ENCODE measurements at places on chromosomes 11 and 22.
A peak's percentile ranks its signal among the peaks of the same experiment; 100 is the strongest.

GRCh38 chr11:123973816-123974215 is 3.8 kb downstream of the OR10S1 start:
- peak; percentile 85 for DNase-seq

DNA sequence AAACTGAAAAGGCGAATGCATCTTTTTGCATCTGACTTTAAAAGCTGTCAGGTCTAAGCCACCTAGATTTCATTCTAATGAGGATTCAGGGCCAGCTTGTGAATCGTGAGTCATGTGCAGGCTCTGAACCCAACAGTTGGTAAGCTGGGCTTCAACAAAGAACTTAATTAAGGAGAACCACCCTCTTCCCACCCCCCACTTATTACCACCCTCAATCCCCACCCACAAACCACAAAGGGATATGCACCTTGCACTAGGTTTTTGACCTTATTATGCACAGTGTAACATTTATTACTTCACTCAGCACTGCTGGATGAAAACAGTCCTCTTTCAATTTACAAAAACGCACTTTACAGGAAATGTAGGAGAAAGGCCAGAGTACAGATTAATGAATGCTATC is 94.1 kb upstream of the LIN7C start:
- DNase-seq = no peak

DNA sequence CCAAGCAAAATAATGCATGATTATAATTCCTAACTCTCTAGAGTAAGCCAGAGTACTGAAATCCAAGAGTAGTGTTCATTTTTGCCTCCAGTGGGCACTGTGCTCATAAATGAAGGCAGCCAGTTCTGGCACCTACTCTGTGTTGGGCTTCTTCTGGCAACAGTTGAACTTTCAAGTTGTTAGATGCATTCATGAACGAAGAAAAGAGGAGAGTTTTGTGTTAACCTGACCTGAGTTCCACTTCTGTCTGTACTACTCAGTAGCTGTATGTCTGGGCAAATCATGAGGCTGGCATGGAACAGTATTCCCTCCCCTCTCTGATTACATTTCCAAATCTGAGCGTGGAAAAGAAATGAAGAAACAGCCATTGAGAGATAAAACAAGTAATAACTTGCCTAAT is 20.3 kb upstream of the TENM4 start:
- DNase-seq = no peak

DNA sequence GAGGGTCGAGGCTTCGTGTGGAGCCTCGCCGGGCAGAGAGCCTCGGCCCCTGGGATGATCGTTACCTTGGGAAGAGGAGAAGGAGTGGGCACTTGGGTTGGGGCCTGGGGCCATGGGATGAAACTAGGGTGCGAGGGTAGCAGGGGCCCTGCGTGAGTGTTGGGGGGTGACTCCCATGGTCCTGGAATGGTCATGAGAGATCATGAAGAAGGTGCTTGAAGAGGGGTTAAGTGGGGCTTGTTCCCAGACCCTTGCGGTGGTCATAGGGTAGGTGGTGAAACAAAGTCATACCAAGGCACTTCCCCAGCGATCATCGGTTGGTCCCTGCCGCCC is 284 bp downstream of the CCS start:
- no peak for DNase-seq

DNA sequence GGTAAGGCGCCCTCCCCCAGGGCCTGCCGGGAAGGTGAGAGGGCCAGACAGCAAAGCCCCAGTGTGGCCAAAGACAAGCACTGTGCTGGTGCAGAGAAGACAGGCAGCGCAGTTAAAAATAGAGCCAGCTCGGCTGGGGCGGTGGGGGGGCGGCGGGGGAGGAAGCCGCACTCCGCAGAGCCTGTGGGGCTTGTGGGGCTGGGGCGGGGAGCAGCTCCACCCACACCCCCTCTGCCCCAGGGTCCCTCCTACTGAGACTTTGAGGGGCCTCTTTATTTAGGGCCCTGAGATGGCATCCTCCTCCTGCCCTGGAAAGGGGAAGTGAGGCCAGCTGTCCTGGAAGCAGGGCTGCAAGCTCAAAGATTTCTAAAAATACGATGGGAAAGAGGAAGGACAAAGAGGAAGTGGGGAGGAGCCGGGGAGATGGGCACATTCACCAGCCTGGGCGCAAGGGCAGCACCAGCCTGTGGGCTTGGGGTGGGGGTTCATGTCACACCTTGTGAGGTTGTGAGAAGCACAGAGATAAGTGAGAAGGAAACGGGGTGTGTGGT is 2.6 kb downstream of the CYTH4 start:
- no peak for DNase-seq

GRCh38 chr11:86182976-86183584 is 61.5 kb upstream of the EED start:
- no peak for DNase-seq

GRCh38 chr11:114049050-114049449 is 10.5 kb upstream of the ZBTB16 start:
- DNase-seq = no peak

- peak; percentile 78 for DNase-seq
Measured at GRCh38 chr11:47189100-47189834, 3.0 kb upstream of the PACSIN3 start.

- DNase-seq = peak; percentile 36
Measured at GRCh38 chr11:70297341-70297740, 26.9 kb downstream of the PPFIA1 start.

DNA sequence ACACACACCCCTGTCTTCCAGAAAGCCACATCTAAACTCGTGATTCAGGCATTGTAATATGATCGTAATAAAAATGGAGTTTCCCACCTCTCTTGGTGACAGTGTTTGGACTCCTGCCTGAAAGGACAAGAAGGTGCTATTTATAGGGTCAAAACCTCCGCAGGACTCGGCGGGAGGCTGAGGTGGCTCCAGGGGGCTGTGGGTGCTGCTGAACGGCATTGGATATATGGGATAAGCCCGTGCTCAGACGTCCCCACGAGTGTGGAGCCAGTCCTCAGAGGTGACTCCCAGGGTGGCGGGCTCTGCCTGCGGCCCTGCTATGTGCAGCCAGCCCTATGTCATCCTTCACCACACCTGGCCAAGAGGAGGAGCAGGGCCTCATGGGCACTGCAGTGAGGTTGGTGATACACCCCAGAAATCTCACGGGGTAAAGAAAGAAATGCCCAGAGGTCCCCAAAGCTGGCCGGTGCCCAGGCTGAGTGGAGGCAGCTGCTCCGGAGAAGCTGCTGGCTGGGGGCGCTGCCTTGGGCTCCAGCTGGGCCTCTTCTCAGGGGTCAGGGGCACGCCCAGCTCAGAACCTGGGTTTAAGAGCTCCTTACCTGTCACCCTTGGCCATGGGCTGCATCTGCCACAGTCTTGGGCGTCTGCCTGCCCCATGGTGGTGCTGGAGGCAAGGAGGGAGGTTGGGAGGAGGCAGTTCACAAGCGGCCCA is 5.1 kb upstream of the OSBPL5 start:
- no peak for DNase-seq

- DNase-seq = peak; percentile 26
Measured at GRCh38 chr11:126607374-126607773, 251.9 kb downstream of the ST3GAL4 start.

- no peak for DNase-seq
Measured at GRCh38 chr11:64619196-64619595, 28.2 kb downstream of the SLC22A12 start.

GRCh38 chr22:25572708-25573171 is 8.3 kb downstream of the GRK3 start:
- DNase-seq = no peak

DNA sequence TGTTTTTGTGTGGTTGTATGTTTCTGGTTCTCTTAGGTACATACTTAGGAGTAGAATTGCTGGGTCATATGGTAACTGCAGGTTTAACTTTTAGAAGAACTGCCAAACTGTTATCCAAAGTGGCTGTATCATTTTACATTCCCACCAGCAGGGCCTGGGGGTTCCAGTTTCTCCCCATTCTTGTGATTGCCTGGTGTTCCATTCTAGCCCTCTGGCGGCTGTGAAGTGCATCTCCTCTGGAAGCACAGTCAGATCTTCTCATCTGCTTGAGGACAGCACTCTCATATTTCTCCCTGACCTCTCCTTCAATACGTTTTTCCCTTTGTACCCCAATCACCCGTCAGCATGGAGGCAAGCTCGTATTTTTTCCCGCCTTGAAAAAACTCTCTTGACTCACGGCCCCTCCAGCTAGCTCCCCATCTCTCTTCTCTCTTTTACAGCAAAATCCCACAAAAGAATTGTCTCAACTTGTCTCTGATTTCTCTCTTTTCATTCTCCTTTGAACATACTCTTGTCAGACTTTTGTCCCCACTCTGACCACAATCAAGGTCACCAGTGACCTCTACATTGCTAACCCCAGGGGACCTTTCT is 56.8 kb upstream of the THY1 start:
- peak; percentile 85 for DNase-seq

DNA sequence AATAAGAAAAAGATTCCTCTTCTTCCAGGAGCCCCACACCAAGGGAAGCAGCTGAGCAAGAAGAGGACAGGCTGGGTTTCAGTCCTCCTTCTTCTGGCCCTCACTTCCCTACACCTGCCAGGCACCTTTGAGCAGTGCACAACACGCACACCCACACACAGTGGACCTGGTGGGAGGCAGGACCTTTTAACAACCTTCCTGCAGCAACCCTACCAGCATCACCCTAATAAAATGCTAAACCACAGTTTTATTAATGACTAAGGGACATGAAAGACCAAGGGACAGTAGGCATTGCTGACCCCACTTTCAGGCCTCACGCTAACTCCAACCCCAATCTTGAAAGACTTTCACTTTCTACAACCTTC is 12.2 kb downstream of the ARAP1 start:
- DNase-seq = no peak

GRCh38 chr11:76800466-76801200 is 17.5 kb downstream of the TSKU start:
- DNase-seq = no peak

GRCh38 chr11:119319700-119320239 is 2.8 kb upstream of the MCAM start:
- no peak for DNase-seq

DNA sequence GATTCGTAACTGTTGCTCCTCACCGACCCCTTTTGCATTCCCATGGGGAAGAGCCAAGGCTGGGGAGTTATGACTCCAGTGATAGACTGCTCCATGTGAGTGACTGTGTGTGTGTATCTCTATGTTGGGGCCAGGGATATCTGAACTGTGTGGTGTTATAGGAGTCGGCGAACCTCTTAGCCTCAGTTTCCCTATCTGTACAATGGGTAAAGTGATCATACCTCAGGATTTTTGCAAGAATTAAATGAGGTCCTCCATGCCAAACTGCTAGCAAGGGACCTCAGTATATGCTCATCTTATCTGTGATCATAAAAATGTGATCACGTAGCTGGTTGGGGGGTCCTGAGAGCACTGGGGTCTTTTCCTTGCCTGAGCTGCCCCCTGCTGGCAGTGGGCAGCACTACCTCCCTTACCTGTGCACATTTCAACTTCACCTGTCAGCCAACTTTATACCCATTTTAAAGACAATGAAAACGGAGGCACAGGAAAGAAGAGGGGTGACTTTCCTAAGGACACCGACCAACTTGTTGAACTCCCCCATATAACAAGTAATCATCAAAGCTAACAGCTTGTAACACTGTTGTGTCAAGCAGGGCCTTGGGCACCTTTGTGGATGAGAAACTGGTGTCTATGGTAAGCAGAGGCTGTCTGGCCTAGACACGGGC is 1.4 kb upstream of the DPP3 start:
- DNase-seq = no peak

- no peak for DNase-seq
Measured at GRCh38 chr11:22193348-22194051, 615 bp downstream of the ANO5 start.

DNA sequence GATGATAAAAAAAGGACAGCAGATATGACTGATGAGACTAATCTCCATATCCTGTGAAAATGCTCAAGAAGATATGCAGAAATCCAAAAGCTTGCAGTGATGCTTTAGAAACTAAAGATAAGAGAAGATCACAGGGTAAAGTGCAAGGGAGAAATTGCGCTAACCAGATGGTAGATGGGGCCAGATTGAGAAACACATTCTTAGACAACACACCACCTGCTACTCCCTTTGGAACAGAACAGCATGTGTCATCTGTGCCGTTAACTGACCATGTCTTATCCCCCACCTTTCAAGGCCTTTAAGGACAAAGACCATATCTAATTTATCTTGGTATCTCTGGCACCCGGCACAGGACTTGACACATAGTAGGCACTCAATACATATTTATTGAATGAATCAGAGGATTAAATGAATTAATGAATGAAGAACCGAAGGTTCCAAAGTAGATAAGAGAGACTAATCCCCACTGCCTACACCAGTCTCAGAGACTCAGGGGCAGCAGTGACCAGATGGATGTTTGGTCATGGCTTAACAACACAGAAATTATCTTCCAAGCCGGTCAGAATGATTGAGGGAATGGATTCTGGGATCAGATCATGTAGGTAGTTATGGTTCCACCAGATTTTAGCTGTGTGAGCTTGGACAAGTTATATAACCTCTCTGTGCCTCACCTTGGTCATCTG is 12.3 kb upstream of the P2RY2 start:
- DNase-seq = no peak

DNA sequence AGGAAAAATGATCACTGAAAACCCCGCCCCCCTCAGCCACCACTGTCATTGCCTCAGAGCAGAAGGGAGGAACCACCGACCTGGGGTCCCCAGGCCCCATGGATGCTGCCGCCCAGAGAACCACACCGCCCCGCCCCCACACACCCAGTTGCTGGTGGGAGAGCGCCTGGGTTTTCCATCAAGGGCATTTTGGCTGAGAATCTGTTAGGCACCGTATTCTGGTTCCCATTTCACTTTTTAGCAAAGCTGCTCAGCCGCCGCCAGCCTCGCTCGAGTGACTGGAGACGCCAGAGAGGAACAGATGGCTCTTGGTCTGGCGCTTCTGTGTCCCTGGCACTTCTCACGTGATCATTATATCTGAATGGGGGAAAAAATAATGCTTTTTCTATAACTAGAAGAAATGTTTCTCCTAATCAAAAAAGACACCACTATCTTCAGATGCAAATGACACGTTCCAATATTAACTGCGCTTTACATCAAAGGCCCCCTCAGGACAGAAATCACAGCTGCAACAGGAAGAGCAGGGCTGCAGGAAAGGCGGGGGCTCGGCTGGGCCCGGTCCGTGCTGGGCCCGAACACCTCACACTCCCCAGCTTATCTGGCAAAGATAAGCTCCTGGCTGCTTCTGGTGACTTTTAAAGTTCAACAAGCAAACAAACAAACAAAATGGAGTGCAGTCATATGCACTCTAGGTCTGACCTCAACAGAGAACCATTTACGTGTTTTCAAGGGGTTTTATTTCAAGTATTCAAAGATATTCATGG is 149.8 kb downstream of the MPPED1 start:
- DNase-seq = no peak

- no peak for DNase-seq
Measured at GRCh38 chr11:68472778-68473177, 12.2 kb downstream of the PPP6R3 start.

GRCh38 chr11:62513626-62514025 is 33.0 kb downstream of the AHNAK start:
- DNase-seq = no peak

DNA sequence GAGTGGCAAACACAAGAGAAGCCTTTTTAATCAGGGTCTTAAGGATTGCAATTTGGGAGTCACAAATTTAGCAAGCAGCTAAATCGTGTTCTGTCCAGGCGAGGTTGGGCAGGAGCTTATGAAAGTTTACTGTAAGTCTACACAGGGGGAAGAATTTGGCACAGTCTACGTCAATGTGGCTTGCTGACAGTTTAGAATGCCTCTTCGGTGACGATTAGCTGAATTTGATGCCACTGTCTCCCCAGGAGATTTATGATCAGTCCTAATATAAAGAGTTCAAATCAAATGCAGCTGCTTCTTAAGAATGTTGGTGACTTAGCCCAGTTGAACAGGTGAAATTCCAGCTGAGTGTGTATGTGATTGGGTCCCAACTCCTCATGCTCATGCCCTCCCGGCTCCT is 114.1 kb upstream of the CLPB start:
- no peak for DNase-seq
